ELR (cell line): ENCODE measurements at places on chromosomes 16 and 17.

- DNase-seq: no peak
Observed at GRCh38 chr16:51779240-51779639, 628.2 kb upstream of the SALL1 start.

DNA sequence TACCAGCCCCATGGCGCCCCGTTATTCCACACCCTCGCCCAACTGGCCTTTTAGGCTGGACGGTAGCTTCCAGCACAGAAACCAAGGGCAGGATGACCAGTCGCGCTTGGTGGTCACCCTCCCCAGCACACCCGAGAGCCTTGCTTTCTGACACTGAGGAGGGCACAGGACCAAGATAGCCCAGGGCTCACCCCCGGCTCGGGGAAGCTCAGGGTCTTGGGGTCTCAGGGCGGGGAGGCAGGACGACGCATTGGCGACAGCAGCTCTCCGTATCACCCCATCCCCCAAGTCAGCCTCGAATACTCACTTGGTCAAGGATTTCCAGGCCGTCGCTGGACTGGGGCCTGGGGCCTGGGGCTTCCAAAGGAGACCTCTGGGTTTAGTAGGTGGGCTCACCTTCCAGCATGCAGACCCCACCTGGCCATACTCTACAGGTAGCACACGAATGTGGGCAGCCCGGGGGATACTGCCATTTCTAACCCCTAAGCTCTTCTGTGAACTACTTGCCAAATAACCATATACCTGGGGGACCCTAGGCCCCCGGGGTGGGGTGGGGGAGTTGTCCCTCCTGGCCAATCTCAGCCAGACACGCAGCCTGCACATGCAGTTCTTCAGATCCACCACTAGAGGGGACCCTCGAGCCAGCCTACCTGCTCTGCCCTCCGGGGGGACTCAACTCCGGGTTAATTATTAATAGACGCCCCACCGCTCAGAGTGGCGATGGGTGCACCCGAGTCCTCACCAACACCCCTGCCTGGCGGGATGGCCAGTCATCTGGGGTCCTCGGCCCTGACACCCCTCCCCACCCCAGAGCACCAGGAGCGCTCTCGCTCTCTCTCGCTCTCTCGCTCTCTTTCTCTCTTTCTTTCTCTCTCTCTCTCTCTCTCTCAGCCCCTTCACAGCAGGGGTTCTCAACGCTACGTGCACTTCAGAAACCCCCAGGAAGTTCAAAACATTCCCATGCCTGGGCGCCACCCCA lies 30.0 kb downstream of the TBC1D16 start:
- peak; percentile 60 for DNase-seq

DNA sequence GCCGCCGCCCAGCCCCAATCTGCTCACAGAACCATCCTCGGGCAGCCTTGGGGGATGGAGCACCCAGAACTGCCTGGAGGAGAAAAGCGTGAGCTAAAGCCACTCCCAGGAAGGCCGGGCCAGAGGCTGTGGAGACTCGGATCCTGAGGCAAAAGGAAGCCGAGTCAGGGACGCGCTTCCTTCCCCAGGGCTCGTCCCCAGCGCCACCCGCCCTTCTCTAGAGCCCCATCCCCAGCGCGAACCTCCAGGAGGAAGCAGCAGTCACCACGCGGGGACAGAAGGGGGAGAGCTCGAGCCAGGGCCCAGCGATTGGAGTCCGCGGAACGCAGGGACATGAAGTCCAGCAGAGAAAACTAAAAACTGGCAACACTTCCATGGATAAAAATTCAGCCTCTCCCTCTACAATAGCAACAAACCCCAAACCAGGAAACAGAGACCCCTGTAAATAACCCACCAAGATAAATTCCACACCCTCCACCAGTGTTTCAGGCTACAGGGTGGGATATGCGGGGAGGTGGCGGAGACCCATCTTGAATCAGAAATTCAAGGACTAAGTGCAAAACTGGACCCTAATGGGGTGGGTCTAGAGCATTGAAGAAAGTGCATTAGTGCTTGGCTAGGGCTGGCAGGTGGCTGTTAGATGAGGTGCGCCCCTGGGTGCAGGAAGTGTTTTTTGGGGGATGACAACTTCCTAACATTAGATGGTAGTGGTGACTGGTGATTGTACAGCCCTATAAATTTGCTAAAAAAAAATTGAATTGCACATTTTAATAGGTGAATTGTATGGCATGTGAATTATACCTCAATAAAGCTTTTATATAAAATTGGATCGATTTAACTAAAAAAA lies 116.1 kb upstream of the METRNL start:
- peak; percentile 86 for DNase-seq

DNA sequence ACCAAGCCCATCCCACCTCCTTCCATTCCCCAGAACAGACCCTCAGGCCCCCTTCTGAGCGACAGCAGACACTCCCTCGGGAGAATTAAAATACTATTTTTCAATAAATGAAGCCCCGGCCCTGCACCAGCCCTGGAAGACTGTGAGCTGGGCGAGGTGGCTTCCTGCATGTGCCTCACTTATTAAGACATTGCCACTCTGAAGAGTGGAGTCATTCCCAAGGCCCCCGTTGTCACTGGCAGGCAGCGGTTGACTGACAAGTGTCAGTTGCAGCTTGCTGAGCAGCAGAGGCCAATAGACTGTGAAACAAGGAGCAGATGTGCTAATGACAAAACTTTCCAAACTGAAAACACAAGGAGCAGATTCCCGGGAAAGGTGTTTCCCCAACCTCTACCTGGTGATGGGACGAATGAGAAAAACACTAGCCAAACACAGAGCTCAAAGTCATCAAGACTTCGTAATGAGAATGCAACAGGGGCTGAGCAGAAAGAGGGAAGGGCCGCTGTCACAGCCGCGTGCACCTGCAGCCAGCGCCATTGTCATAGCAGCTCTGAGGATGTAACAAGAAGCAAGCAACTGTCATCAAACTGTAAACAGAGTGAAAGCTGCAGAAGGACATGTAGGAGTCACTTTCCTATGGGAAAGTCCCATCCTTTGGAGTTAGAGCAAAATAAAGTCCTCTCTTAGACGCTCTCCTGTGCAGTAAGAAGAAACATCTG lies 232.1 kb downstream of the C16orf78 start:
- no peak for DNase-seq

DNA sequence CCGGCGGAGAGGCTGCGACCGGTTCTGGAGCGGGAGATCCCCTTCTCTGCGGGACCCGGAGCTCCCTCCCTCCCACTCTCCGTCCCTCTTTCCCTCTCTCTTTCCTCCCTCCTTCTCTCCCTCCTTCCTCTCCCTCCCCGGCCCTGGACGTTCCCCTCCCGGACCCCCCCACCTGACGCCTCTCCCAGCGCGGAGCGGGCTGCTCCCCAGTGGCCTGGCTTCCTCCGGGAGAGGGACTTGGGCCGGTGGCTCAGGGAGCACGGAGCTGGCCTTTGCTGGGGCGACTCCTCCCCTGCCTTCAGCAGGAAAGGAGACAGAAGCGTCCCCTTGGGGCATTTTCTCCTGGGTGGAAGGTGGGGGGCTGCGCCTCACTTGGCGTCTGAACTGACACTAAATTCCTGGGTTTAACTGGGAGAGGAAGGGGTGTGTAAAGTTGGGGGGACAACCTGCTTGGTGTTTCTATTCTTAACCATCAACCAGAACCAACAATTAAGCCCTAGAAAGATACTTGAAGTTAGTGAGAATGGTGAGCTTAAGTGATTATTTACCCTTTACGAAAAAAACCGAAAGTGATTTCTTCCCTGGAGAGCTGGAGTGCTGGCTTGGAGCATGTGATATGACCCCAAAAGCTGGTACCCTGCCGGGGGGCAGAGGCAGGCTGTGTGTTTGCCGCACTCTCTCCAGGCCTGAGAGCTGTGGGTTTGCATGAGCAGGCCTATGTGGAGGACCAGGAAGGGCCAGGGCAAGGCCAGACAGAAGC lies 775 bp downstream of the SPIRE2 start:
- DNase-seq: peak; percentile 24

DNA sequence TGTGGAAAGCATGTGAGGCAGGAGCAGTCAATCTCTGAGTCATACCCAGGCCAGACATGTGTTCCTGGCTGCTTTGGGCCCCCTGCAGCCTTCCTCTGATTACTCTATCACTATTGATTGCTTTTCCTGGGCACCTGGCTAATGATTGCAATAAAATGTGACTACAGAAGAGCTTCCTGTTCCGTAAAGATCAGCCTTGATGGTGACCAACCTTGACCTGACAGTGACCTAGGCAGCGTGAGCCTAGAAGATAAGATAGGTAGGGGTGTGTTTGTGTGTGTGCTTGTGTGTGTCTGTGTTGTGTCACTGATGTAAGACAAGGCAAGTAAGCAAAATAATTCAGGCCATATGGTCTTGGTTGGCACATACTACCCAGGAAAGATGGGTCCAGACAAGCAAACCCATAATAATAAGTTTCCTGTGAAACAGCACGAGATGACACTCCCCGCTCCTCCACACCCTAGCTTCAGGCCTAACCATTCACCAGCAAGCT lies 367.7 kb upstream of the CDH11 start:
- no peak for DNase-seq

- no peak for DNase-seq
Observed at GRCh38 chr17:42484304-42484703, 25.6 kb downstream of the ATP6V0A1 start.

DNA sequence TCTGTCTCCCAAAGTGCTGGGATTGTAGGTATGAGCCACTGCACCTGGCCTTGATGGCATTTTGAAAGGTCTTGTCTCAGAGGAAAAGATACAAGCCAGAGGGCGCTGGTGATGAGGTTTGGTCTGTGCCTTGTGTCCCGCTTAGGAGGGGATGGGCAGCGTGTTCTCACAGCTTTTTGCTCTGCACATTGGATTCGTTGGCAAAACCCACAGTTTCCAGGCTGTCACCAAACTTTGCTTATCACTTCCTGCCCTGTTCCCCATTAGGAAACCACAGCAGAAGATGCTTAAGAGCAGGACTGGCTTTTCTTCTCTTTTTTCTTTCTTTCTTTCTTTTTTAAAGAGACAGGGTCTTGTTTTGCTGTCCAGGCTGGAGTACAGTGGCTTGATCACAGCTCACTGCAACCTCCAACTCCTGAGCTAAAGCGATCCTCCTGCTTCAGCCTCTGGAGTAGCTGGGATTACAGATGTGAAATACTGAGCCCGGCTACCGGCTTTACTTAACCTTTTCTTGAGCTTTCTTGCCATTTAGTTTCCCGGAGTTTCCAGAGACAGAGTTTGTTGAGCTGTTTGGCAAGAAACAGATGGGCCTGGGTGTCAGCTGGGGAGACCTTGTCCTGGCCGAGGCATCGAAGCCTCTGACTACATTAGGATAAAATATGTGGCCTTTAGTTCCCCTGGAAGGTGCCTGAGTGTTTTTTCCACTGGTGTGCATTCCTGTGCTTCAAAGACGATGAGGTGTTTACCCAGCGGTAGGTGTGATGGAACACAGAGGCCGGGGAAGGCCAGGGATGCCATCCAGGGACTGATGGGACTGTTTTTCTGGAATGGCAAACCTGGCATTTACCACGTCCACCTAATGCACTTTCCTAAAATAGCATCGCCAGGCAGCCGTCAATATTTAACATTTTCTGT lies 112.9 kb downstream of the ABCC1 start:
- DNase-seq: no peak

DNA sequence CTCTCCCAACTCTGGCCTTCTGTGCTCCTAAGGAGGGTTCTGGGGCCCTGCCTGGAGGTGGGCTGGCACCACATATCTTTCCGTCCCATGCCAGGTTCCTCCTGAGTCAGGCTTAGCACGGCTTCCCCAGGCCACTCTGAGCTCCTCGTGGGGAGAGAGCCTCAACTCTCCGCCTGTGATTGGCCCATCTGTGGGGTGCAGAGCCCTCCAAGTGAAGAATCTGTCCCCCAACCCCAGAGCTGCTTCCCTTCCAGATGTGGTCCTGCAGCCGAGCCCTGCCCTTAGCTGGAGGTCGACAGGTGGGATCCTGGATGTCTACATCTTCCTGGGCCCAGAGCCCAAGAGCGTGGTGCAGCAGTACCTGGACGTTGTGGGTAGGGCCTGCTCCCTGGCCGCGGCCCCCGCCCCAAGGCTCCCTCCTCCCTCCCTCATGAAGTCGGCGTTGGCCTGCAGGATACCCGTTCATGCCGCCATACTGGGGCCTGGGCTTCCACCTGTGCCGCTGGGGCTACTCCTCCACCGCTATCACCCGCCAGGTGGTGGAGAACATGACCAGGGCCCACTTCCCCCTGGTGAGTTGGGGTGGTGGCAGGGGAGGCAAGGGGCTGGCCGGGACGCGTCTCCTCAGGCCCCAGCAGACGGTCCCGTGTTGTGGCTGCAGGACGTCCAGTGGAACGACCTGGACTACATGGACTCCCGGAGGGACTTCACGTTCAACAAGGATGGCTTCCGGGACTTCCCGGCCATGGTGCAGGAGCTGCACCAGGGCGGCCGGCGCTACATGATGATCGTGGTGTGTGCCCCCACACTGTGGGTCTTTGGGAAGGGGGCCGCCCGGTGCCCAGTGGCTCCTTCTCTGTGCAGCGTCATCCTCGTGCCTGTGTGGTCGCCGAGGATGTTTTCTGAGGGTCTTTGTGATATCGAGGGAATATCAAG lies 6.9 kb downstream of the GAA start:
- DNase-seq: no peak

GRCh38 chr17:8894202-8894671 lies 26.8 kb upstream of the PIK3R6 start:
- DNase-seq: no peak
